ENCODE measurements at places on chromosomes 3 and 15. TPM values are rescaled to one million over a fixed set of nuclear protein-coding genes. Genes with fewer than 3 reads are reported as not detected.

CCDC33 gene
- total RNA-seq: not detected

CCDC80 gene
- 0.47 TPM for total RNA-seq

MYRIP gene
- total RNA-seq: not detected

THBS1 gene
- total RNA-seq: 7.5 TPM

LIPH gene
- not detected for total RNA-seq

ZIC1 gene
- not detected for total RNA-seq

GOLGA8J gene
- 0.41 TPM for total RNA-seq

MESP2 gene
- total RNA-seq: not detected

ADAMTS9 gene
- total RNA-seq: not detected

UROC1 gene
- total RNA-seq: not detected

HCN4 gene
- 0.04 TPM for total RNA-seq

GOLGA8N gene
- 10.0 TPM for total RNA-seq

ABI3BP gene
- 0.32 TPM for total RNA-seq

CPNE4 gene
- total RNA-seq: 0.07 TPM

C2CD4B gene
- total RNA-seq: not detected

PIERCE2 gene
- total RNA-seq: not detected

MAP6D1 gene
- not detected for total RNA-seq

RTP1 gene
- not detected for total RNA-seq

HYKK gene
- 5.1 TPM for total RNA-seq

GOLGA8T gene
- 0.49 TPM for total RNA-seq

CCDC191 gene
- total RNA-seq: 0.77 TPM

SERPINI2 gene
- total RNA-seq: not detected

TGM4 gene
- total RNA-seq: not detected

UBAP1L gene
- 4.8 TPM for total RNA-seq

FMN1 gene
- total RNA-seq: 4.5 TPM

PSTPIP1 gene
- 149 TPM for total RNA-seq

KLHL40 gene
- total RNA-seq: not detected

DAZL gene
- total RNA-seq: not detected

PARL gene
- total RNA-seq: 88.7 TPM

RTP4 gene
- 3.6 TPM for total RNA-seq

CAMK2N2 gene
- total RNA-seq: 0.18 TPM

PSMA4 gene
- total RNA-seq: 283 TPM

C15orf62 gene
- 0.52 TPM for total RNA-seq

CKMT1B gene
- 1.1 TPM for total RNA-seq

TMEM266 gene
- not detected for total RNA-seq

MFN1 gene
- 33.2 TPM for total RNA-seq

SEMA3B gene
- total RNA-seq: 0.77 TPM

CHDH gene
- 0.02 TPM for total RNA-seq

CX3CR1 gene
- total RNA-seq: 0.23 TPM

LIPC gene
- total RNA-seq: 0.64 TPM

SYNM gene
- 0.16 TPM for total RNA-seq

FGF7 gene
- not detected for total RNA-seq

DGKG gene
- total RNA-seq: 0.34 TPM

GPR176 gene
- total RNA-seq: 0.47 TPM

ZNF774 gene
- 0.99 TPM for total RNA-seq

SAMMSON gene
- total RNA-seq: not detected

ARGFX gene
- total RNA-seq: not detected

MASP1 gene
- total RNA-seq: not detected

BNC1 gene
- not detected for total RNA-seq

SOX14 gene
- total RNA-seq: not detected

CA12 gene
- not detected for total RNA-seq

CDHR4 gene
- total RNA-seq: 0.32 TPM

GOLGA6A gene
- 1.1 TPM for total RNA-seq

IGF2BP2 gene
- total RNA-seq: 2.9 TPM

CNTN3 gene
- not detected for total RNA-seq

ERICH6 gene
- total RNA-seq: not detected

Data from activated naive CD4-positive, alpha-beta T cell treated with anti-CD3 and anti-CD28 coated beads, Interleukin-2, amount 50 U/mL, for 72 hours (primary cell).